Peyer's patch (tissue), 4 donors: ENCODE measurements at places on chromosomes 6 and 20. TPM values are rescaled to one million over a fixed set of nuclear protein-coding genes. Genes with fewer than 3 reads are reported as not detected.

Gene IL17A
- total RNA-seq: not detected

Gene GSTA4
- total RNA-seq: 17.9 TPM

Gene NFKBIL1
- 20.0 TPM for total RNA-seq

Gene PRDM13
- total RNA-seq: not detected

Gene NHLRC1
- total RNA-seq: 3.1 TPM

- no peaks in the 10 kb centered on the region for H3K27me3 ChIP-seq
- no peak overlapping the region for H3K4me3 ChIP-seq
- peak overlapping the region; percentile 65 for H3K27ac ChIP-seq
Measured at GRCh38 chr6:13355043-13355945, 27.0 kb upstream of the TBC1D7 start.

- H3K36me3 ChIP-seq: no peaks in the 10 kb centered on the region
- H3K27me3 ChIP-seq: no peaks in the 10 kb centered on the region
- DNase-seq: no peak
- H3K27ac ChIP-seq: peak overlapping the region; percentile 99
- peak overlapping the region; percentile 98 for H3K4me3 ChIP-seq
Measured at GRCh38 chr6:33787346-33787953, 1.5 kb downstream of the LEMD2 start.

GRCh38 chr6:101645770-101646169 lies 252.3 kb downstream of the GRIK2 start:
- no peaks in the 10 kb centered on the region for H3K36me3 ChIP-seq
- DNase-seq: no peak
- no peaks in the 10 kb centered on the region for H3K4me1 ChIP-seq
- no peaks in the 10 kb centered on the region for H3K27me3 ChIP-seq
- no peak overlapping the region for H3K4me3 ChIP-seq

- peak overlapping the region; percentile 26 for H3K27ac ChIP-seq
- H3K4me1 ChIP-seq: no peaks in the 10 kb centered on the region
- H3K36me3 ChIP-seq: no peaks in the 10 kb centered on the region
- H3K27me3 ChIP-seq: no peaks in the 10 kb centered on the region
Measured at GRCh38 chr6:160456214-160456546, 108.0 kb downstream of the SLC22A3 start.

- H3K4me1 ChIP-seq: no peaks in the 10 kb centered on the region
- H3K4me3 ChIP-seq: no peak overlapping the region
- DNase-seq: no peak
- H3K27me3 ChIP-seq: no peaks in the 10 kb centered on the region
Measured at GRCh38 chr6:3500262-3501014, 43.6 kb upstream of the SLC22A23 start.

GRCh38 chr20:17471606-17472187 lies 59.5 kb downstream of the BFSP1 start:
- no peaks in the 10 kb centered on the region for H3K27me3 ChIP-seq
- H3K4me1 ChIP-seq: no peaks in the 10 kb centered on the region
- H3K4me3 ChIP-seq: no peak overlapping the region
- DNase-seq: no peak

DNA sequence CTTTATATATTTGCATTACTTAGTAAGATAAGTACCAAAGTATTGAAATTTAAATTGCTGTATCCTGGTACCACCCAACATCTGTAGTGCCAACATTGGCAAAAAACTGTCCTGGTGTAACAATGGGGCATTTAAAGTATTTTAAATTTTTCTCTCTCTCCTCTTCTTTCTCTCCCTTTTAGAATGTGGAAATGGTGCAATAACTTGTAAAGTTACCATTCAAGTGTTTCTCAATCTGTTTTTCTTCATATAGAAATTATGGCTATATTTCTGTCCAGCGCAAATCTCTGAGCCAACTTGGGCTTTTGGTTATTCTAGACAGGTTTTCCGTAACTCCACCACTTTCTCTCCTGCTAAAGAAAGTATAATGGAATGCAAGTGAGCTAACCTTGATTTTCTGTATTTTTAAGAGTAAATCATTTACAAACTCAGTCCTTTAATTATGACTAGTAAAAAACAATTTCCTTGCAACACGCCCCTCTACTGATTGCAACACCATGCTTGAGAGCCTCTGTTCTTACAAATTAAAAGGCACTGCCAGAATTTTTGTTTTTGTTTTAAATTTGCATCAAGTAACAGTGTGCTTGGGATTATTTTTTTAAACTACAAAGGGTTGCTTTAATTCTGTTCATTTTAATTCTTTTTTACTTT lies 324.2 kb upstream of the CITED2 start:
- no peak overlapping the region for H3K27ac ChIP-seq
- DNase-seq: no peak
- no peaks in the 10 kb centered on the region for H3K36me3 ChIP-seq
- H3K4me1 ChIP-seq: no peaks in the 10 kb centered on the region
- no peak overlapping the region for H3K4me3 ChIP-seq

- no peaks in the 10 kb centered on the region for H3K27me3 ChIP-seq
- no peaks in the 10 kb centered on the region for H3K36me3 ChIP-seq
- no peaks in the 10 kb centered on the region for H3K4me1 ChIP-seq
- DNase-seq: no peak
- no peak overlapping the region for H3K4me3 ChIP-seq
Measured at GRCh38 chr6:104537180-104537579, 322.5 kb downstream of the HACE1 start.

- H3K27me3 ChIP-seq: no peaks in the 10 kb centered on the region
- DNase-seq: peak; percentile 50
- H3K4me1 ChIP-seq: peaks cover 8% of the 10 kb centered on the region
- no peaks in the 10 kb centered on the region for H3K36me3 ChIP-seq
- H3K27ac ChIP-seq: peak overlapping the region; percentile 98
Measured at GRCh38 chr20:25246182-25246999, 1.5 kb upstream of the PYGB start.

- H3K4me3 ChIP-seq: no peak overlapping the region
- no peaks in the 10 kb centered on the region for H3K27me3 ChIP-seq
- no peak overlapping the region for H3K27ac ChIP-seq
- DNase-seq: no peak
Measured at GRCh38 chr6:127727260-127727953, 150.4 kb downstream of the C6orf58 start.

- H3K36me3 ChIP-seq: no peaks in the 10 kb centered on the region
- H3K4me1 ChIP-seq: no peaks in the 10 kb centered on the region
- no peaks in the 10 kb centered on the region for H3K27me3 ChIP-seq
- no peak overlapping the region for H3K4me3 ChIP-seq
Measured at GRCh38 chr20:62025394-62025793, 40.3 kb downstream of the TAF4 start.

- no peaks in the 10 kb centered on the region for H3K36me3 ChIP-seq
- H3K27ac ChIP-seq: no peak overlapping the region
- no peak for DNase-seq
- no peaks in the 10 kb centered on the region for H3K4me1 ChIP-seq
Measured at GRCh38 chr20:7722564-7722963, 217.7 kb downstream of the HAO1 start.

GRCh38 chr6:108689272-108690161 lies 128.8 kb downstream of the FOXO3 start:
- H3K36me3 ChIP-seq: peaks cover 17% of the 10 kb centered on the region
- no peak overlapping the region for H3K4me3 ChIP-seq
- no peaks in the 10 kb centered on the region for H3K27me3 ChIP-seq
- no peak overlapping the region for H3K27ac ChIP-seq

DNA sequence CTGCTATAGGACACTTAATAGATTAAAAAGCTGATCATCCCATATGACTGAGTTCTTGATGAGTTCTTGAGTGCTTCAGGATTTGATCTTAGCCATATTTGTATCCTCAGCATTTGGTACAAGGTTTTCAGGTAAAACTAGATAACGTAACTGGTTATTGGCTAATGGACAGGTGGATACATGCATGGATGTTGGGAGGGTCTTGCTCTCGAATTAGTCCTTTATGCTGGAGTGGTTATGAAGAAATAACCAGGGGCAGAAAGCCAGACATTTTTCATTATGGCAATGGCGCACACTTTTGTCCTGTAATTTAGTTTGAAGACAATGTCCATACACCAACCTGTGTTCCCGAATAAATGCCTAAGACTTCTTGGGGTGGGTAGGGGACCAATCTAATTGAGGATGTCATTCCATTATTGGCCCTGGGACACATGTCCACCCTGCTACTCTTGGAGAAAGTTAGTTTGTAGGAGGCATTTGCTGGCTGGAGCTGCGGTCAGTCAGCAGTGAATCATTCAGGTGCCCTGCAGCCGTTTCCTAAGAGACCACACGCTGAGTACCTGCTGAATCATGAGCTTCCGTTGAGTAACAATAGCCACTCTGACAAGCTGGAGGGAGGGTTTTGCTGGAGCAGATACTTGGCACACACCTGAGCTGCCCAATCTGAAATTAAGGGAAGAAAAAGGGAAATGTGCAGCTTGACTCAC lies 194.4 kb downstream of the FOXA2 start:
- H3K36me3 ChIP-seq: no peaks in the 10 kb centered on the region
- no peak for DNase-seq
- no peaks in the 10 kb centered on the region for H3K4me1 ChIP-seq
- no peak overlapping the region for H3K27ac ChIP-seq
- H3K4me3 ChIP-seq: no peak overlapping the region
